ENCODE measurements at places on chromosomes 16 and 17.

DNA sequence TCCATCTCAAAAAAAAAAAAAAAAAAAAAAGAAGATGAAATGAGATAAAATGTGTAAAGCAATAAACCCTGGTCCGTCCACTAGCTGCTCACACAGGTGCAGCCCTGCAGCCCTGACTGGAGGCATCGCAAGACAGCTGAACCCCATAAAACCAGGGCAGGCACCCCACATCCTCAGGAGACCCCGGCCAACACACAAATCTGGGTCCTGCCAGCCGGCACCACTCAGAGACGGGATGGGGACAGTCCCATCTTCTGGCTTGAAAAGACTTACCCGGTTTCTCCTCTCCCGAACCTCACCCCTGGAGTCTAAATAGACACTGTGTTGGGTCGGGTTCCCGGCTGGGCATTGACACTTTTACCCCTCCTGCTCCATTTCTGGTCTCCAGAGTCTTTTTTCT, 52.7 kb upstream of the TNRC6C start:
- no peak for DNase-seq

- no peak for DNase-seq
These were observed 2.9 kb downstream of the FXR2 start for GRCh38 chr17:7611635-7612293.

DNA sequence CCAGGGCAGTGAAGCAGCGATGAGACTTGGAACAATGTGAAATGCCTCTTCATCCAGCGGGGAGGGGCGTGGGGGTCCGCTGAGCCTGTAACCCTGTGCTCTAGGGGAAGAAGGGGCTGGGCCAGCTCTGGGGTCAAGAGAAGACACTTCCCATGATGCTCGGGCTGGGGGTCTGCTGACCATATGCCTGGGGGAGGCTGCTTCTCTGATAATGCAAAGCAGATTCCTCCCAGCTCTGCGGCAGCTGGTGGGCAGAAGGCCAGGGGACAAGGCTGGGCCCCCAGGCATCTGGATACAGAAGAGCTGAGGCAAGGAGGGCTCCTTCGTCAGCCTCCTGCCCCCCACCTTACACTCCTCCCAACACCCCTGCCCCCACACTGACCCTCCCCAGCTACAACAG, 24.7 kb downstream of the NGFR start:
- no peak for DNase-seq

DNA sequence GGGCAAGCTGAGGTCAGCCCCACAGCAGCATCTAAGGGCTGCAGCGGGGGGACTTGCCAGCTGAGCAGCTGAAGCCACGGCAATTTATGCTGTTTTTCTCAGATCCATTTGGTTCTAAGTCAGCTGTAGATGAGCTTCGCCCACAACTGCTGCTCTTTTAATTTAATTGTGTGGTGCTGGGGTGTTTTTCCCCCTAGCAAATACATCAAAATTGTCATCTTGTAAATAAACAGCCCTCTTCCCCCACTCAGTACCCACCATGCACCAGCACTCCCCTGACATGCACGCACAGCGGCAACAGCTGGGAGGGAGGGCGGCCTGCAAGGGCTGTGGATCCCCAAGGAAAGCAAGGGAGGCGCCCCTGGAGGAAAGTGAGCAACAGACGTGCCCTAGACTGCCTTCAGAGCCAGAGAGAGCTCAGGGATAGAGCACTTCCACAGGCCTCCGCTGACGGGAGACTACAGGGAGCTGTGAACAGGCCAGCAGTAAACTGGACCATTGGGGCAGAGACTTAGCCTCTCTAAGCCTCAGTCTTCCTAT, 149.5 kb downstream of the TMEM132E start:
- no peak for DNase-seq

DNA sequence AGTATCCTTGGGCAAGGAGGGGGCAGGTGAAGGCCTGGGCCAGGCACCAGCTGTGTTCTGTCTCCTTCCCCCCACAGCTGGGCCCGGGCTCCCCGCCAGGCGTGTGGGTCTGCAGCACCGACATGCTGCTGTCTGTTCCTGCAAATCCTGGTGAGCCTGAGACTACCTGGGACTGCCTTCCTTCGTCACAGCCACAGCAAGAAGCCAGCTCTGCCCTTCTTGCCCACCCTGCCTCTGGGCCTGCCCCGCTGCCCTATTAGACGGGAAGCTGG, 12.3 kb downstream of the FCSK start:
- no peak for DNase-seq

DNA sequence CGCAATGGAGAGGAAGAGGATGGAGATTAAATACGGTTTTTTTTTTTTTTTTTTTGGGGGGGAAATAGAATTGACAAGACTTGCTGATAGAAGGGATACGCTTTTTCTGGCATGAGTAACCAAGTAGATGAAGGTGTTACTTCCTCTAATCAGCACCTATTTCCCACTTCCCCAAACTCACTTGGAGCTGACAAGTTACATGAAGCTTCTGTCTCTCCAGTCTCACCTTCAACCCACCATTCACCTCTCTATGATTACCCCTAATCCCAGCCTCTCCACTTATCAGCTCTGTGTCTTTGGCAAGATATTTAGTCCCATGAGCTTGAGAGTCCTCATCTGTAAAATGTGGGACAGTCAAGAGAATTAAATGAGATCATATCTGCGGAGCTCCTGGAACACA, 185.9 kb upstream of the HS3ST3A1 start:
- no peak for DNase-seq

GRCh38 chr16:9428355-9429005, 337.0 kb downstream of the HAPSTR1 start:
- no peak for DNase-seq

DNA sequence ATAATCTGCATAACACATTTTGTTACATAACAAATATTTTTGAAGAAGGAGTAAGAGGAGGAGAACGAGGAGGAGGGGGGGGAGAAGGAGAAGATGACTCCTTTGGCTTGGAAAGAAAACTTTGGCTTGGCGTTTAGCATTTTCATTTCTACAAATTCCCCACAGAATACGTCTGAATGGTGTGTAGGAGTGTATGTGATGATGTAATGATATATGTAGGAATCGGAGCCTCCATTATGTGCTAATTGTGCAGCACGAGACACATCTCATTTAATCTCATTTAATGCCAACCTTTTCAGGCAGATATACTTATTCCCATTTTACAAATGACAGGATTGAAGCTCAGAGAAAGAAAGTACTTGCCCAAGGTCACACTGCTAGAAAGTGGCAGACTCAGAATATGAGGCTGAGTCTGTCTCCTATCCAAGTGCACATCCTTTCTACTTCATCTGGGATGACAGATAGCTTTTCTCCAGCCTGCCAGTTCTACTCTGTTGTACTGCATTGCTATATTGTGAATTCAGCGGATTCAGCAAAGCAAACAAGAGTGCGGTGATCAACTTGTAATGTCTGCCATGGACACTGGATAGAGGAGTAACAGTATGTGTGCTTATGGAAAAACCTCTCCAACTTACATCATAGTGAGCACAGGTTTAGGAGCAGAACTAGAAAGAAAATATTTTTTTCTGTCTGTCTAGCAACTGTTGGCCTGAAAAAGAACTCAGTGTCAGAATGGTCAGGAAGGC, 10.4 kb upstream of the SLC47A2 start:
- DNase-seq = no peak

GRCh38 chr16:14354561-14355351, 275.3 kb downstream of the PARN start:
- DNase-seq = no peak

DNA sequence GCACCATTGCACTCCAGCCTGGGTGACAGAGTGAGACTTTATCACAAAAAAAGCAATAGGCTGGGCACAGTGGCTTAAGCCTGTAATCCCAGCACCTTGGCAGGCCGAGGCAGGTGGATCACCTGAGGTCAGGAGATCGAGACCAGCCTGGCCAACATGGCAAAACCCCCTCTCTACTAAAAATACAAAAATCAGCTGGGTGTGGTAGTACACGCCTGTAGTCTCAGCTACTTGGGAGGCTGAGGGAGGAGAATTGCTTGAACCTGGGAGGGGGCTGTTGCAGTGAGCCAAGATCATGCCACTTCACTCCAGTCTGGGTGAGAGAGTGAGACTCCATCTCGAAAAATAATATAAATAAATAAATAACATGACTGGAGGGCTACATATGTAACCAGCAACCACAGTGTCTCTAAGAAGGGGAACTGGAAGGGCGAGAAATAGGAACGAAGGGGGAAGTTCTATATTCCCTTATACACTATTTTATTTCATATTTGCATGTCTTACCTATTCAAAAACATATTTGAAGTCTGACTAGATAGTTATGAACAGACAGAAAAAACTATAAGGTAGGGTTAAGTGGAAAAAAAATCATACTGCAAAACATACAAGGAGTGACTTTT, 25.9 kb downstream of the MYH11 start:
- no peak for DNase-seq

DNA sequence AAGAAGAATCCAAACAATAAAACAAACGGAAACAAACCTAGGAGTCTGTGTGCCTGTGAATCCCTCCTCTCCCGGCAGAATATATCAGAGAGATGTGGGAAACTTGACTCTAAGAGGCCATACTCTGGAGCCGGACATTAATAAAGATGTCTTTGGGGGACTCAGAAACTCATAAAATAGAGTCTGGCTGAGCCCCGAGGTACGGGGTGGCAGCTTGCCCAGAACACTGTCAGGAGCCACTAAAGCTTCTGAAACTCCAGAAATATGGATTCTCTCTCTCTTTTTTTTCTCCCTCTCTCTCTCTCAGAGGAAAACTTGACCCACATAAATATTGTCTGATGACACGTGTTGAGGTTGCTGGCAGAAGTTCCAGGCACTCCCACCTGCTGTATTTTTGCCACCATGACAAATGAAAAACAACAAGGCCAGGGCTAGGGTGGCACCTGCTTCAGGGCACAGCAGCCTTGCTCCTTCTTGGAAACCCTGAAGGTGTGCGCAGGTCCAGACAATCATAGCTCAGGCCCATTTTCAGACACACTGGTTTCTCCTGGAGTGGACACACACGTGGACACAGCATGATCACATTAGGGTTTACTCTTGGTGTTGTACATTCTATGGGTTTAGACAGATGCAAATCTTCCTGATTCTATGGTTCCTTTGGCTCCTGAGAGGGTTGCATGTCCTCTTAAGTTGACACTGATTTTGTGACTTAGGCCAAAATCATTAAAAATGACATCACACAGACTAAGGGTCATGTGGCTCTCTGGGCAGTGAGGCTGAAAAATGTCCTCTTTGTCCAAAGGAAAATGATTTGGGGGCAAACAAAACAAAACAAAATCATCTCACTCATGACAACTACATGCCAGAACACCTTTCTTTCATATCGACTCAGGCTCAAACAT, 282.6 kb upstream of the IRX3 start:
- no peak for DNase-seq

- no peak for DNase-seq
These were observed 24.6 kb upstream of the BRD7 start for GRCh38 chr16:50393416-50393815.

GRCh38 chr17:62791235-62791734, 16.8 kb downstream of the MARCHF10 start:
- no peak for DNase-seq

DNA sequence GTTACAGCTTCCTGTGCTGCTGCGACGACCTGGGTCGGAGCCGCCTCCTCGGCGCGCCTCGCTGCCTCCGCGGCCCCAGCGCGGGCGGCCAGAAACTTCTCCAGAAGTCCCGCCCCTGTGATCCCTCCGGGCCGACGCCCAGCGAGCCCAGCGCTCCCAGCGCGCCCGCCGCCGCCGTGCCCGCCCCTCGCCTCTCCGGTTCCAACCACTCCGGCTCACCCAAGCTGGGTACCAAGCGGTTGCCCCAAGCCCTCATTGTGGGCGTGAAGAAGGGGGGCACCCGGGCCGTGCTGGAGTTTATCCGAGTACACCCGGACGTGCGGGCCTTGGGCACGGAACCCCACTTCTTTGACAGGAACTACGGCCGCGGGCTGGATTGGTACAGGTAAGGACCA, 746 bp downstream of the HS3ST2 start:
- no peak for DNase-seq

- DNase-seq = no peak
These were observed 26.6 kb downstream of the LGALS9 start for GRCh38 chr17:27657620-27658019.

GRCh38 chr17:33234930-33235685, 58.0 kb downstream of the ASIC2 start:
- DNase-seq = peak; percentile 31

DNA sequence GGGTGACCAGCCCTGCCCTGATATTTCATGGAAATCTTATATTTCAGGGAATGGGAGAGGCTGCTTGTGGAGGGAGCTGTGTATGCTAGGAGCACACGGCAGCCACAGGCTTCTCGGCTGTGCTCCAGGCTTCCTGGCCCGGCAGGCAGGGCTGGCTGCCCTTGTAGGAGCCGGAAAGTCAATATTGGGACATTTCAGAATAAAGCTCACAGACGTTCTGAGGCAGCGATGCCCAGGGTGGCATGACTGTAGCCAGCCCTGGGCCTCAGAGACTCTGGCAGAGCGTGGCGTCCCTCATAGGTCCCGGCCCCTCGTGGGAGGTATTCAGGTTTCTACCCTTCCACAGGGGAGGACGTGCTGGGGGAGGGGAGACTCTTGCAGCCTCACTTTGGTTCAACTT, 65.7 kb downstream of the BANP start:
- no peak for DNase-seq

DNA sequence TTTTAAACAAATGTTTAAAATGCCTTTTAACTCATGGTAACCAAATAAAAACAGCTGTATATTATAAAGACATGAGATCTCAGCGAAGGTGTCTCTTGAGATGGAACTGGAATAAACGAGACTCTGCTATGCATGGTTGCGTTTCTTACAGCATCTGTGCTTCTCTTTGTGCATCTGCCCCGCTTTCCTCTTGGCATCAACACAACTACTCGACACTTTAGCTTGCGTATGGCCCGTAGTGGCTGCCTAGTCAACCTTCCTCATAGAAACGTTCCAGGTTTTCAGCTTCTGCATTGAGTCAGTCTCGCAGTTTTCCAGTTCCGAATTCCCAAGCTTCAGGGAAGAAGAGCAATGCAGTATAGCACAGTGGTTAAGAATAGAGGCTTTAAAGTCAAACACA, 214.9 kb downstream of the CEP112 start:
- no peak for DNase-seq

- DNase-seq = no peak
These were observed 1525.3 kb downstream of the CDH8 start for GRCh38 chr16:60510941-60511340.

DNA sequence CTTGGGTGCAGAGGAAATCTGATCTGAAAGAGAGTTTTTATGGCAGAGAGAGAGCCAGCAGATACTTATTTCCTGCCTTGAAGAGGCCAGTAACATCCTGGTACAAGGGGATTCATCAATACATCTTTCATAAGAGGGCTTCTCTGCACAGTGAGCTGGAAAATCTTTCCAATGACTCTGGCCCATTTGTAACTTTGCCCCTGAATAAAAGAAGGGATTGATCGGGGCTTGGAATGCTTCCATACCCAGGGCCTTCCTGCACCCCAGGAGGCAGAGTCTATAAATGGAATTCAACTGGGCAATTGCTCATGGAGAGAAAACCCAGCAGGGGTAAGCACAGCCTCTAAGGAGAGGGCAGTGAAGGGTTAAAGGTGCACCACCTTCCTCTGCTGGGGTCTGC, 163.3 kb downstream of the XYLT1 start:
- DNase-seq = no peak

- no peak for DNase-seq
These were observed 2.2 kb downstream of the FLII start for GRCh38 chr17:18256351-18256750.

- DNase-seq = no peak
These were observed 62.4 kb upstream of the PVALEF start for GRCh38 chr17:81102869-81103268.

- DNase-seq = no peak
These were observed 265.1 kb downstream of the NTN1 start for GRCh38 chr17:9286434-9286833.

GRCh38 chr16:22188267-22188594, 17.8 kb upstream of the EEF2K start:
- DNase-seq = no peak

GRCh38 chr17:57295526-57296023, 39.3 kb downstream of the MSI2 start:
- DNase-seq = no peak

Data from GOT3 (cell line).